ENCODE measurements at places on chromosomes 7 and 10.

GRCh38 chr10:115173915-115174443, 80.8 kb downstream of the ATRNL1 start:
- DNase-seq, result no peak

DNA sequence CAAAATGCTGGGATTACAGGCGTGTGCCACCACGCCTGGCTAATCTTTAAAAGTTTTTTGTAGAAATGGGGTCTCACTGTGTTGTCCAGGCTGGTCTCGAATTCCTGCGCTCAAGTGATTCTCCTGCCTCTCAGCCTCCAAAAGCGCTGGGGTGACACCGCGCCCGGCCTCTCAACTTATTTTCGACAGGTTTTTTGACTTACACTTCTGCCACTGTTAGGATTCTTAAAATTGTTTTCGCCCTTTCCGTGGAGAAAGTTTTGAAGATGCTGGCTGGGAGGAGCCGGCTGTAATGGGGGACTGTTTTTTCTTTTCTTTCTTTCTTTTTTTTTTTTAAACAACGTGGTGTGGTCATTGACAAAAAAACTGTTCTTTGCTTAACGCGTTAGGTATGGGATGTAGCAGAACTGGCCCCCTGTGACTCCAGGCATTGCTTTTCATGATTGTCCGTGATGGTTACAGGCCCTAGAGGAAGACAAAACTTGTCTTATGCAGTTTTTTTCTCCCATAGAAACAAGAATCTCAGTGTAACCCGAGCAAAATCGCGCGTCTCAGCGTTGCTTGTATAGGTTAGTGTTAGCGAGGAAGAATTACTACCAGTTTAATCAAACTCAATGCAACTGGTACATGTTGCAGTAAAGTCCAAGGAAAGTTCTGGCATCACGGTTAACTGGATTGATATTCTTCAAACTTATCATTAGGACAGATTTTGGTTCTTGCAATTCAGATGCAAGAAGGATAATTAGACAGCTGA, 72.2 kb downstream of the DAGLB start:
- no peak for DNase-seq

- DNase-seq, result no peak
Measured at GRCh38 chr7:124728610-124729009, 37.0 kb downstream of the GPR37 start.

DNA sequence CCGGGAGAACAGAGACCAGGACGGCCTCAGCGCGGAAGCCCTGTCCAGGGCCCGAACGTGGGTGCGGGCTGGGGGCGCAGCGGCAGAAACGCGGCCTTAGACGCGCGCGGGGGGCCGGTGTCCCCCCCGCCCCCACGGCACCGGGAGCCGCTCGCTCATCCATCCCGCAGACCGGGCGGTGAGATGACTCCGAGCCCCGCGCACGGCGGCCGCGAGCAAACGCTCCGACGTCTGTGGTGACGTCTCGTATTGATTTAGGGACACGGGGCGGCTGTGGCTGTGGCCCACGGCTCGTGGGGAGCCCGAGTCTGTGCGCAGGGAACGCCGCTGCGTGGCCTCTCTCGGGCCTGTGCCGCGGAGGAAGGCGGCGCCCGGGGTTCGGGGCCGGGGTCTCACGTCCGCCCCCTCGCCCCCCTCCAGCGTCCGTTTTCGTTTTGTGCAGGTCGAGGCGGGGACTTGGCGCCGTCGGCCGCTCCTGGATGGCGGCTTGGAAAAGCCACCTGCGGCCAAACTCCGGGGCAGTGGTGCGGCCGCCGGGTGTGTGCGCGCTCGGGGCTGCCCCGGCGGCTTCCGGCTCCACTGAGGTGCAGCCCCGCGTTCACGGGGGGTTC, 1.0 kb upstream of the NKX6-2 start:
- no peak for DNase-seq

DNA sequence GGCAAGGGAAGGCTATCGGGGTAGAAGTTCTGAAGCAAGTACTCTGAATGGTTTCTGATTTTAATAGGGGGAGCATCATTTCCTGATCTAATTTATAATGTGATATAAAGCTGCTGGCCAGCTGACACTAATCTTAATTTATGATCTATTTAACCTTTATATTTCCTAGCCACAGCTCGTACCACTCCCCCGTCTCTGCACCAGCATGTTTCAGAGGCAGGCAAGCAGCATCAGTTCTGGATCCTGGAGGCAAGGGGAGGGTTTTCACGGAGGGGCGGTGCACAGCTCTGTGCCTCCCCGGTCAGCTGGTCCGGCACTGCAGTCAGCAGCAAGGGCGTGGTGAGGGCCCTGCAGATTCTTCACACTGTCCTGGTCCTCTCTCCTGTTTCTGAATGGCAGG, 30.0 kb downstream of the MGMT start:
- DNase-seq, result no peak

DNA sequence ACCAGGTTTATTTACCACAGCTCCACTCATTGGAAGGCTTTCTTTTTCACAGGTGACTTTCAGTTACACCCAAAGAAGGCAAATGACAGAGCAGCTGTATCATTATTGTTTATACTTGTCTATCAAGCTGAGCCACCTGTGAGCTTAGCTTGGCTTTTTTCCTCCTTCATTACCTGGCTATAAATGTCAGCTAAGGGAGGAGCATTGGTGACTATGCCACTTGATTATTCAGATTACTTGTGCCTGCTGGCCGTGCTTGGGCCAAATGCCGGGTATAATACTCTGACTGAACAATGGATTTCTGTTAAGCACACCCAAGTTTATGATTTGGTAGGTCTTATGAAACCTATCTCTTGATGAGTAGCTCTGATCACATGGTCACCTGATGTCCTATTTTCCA, 9.9 kb upstream of the GNAT3 start:
- DNase-seq, result no peak

DNA sequence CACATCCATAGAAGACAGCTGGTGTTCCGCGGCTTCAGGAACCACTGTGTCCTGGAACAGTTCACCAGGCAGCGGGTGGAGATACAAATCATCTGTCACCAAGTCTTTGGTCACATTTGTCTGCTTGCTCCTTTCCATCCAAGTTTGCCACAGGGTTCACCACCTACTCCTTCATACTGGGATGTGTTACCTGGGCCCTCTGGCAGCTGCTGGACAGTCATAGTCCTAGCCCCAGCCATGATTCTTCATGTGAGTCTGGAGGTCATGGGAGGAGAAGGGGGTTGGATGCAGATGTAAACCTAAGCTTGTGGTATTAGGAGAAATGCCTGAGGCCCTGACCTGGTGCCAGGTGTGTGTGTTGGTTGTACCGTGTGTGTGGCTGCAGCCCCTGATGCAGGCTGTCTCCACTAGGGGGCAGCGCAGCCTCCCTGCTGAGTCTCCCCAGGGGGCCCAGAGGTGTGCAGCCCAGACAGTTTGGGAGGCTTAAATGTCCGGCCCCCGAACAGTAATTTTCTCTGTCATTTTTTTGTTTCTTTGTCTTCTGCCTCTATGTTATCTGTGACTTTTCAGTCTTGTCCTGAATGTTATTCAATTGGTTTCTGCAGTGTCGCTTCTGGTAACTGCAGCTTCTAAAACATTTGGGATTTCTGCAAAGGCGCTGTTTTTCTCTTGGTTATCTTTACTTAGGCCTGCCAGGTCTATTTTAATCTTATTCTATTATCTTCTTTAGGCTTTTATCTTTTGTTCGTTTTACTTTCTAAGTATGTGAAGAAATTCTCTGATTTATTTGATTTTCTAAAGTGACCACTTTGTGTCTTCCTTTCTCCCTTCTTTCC, 14.8 kb downstream of the NPS start:
- DNase-seq, result no peak

DNA sequence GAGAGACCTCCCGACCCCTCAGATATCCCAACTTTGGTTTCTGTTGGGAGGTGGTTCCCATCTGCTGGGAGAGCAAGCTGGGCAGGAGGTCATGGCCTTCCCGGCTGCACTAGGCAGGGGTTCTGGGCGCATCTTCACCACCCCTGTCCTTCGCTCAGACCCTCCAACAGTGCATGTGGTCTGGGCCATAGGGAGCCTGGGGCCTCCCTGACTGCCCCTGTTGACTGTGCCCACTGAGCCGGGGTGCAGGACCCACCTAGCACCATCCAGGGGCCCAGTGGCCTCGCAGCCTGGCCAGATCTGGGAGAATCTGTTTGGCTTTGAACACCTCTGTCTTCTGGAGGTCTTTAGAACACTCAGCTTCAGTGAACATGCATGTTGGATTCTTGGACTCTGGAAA, 18.7 kb upstream of the INMT start:
- DNase-seq, result no peak

- no peak for DNase-seq
Measured at GRCh38 chr7:16708980-16709379, 44.6 kb upstream of the TSPAN13 start.

GRCh38 chr7:116122972-116123595, 87.3 kb upstream of the TES start:
- DNase-seq, result no peak

DNA sequence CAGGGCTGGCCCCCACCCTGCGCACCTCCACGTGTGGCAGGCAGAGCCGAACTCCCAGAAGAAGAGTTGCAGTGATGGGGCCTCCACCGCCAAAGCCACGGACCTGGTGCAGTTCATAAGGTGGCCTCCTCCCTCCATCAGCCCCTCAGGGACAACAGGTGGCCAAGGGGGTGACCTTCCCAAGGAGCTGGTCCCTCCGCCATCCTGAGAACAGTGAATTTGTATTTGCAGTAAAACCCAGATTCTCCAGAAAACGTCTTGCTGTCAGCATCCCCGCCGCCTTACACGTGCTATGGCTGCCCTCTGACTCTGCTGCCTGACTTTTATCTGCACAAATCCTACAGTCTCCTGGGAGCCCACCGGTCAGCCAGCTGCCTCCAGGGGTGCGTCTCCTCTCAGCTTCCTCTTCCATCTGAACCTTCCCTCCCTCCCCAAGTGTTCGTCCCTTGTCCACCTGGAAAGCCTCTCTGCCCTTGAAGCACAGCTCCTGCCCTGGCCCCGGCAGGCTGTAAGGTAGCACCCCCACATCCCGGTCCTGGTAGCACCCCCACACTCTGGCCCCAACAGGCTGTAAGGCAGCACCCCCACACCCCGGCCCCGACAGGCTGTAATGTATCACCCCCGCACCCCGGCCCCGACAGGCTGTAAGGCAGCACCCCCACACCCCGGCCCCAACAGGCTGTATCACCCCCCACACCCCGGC, 311.8 kb downstream of the PTPRN2 start:
- DNase-seq, result no peak

- no peak for DNase-seq
Measured at GRCh38 chr7:87564296-87564963, 36.3 kb downstream of the ABCB1 start.

DNA sequence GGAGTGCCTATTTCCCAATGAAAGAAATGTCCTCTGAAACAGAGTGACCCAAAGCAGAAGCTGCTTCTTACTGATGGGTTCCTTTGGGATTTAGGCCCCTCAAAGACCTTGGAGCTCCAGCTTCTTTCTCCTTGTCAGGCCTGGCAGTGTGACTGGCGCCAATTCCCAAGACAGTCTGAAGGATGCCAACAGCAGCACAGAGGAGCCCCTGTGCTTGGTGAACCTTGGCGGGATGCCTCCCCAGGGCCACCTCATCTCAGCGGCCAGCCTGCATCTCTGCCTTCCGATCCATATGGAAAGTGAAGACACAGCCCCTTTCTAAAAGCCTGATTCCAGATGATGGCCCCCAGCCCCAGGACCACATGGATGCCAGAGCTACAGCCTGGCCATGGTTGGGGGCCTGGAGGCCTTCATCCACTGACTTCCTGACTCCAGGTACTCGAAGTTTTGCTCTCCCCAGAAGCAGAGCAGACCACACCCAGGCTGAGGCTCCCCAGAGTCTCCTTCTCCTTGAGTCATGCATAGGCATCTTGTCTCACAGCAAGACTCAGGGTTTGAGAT, 45.4 kb downstream of the FBXW4 start:
- no peak for DNase-seq

DNA sequence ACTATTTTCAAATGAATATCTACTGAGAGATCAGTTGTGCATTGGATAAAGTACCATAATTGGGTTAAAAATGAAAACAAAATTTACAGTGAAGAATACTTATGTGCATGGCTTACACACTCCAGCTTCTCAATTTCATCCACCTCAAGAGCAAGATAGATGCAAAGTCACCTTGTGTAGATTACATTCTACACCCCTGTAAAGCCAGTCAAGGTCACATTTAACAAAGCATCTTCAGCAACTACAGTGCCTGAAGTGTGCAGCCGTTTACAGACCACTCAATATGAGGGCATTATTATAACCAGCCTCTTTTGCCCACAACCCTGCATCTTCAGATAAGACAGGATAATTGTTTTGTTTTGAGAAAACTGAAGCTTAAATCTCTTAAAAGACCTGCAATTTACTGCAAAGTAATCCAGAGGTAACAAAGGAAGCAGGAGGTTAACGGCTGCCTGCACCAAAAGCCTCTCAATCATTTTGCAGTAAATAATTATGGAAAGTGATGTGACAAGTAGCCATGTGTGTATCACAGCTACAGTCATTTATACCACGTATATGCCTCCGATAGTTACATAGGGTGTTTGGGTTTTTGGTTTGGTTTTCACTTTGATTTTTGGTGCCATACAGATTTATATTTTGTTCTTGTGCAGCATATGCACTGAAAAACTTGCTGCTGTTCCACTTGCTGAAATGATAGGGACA, 4.9 kb downstream of the PURB start:
- DNase-seq, result no peak
